Spleen (tissue), 13 donors: ENCODE measurements at places on chromosomes 12 and 14. TPM values are rescaled to one million over a fixed set of nuclear protein-coding genes. Genes with fewer than 3 reads are reported as not detected.
A peak's percentile ranks its signal among the peaks of the same experiment; 100 is the strongest.

Gene CD27
- 178 TPM for polyA plus RNA-seq

Gene SCFD1
- 53.2 TPM for polyA plus RNA-seq

Gene KLHL33
- 0.54 TPM for polyA plus RNA-seq

DNA sequence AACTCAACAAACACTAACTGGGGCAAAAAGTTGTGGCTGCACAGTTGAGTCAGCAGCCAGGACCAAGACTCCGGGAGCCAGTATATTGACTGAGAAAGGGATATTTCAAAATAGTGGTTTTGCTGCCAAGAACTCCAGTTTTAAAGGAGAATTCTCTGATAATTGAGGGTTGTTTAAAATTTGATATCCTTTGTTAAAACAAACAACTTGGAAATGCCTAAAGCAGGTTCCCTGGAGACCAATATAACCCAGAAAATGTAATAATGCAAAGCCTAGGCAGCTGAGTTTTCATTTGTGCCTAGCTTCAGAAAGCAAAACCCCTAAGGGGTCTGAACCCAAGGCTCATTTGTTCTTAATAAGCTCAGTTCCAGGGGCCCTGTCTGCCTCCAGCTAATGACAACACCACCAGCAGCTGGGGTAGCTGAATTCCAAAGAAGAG is 311.7 kb upstream of the CCDC196 start:
- H3K4me3 ChIP-seq, result no peak overlapping the region
- no peaks in the 10 kb centered on the region for H3K4me1 ChIP-seq
- no peak for DNase-seq
- H3K27ac ChIP-seq, result no peak overlapping the region
- no peaks in the 10 kb centered on the region for H3K27me3 ChIP-seq
- H3K36me3 ChIP-seq, result no peaks in the 10 kb centered on the region

- H3K36me3 ChIP-seq, result no peaks in the 10 kb centered on the region
- peak; percentile 100 for DNase-seq
- no peaks in the 10 kb centered on the region for H3K27me3 ChIP-seq
- peaks cover 31% of the 10 kb centered on the region for H3K4me1 ChIP-seq
- H3K4me3 ChIP-seq, result peak within 1 kb of the TSS; percentile 68
These were observed at the start of gene CCNT1 for GRCh38 chr12:48716493-48717251. CCNT1 (minus strand) TSS chr12:48716707; CDS start chr12:48716675, 32 bp downstream.

GRCh38 chr12:9122091-9122609 is 6.4 kb upstream of the A2M start:
- no peak for DNase-seq
- H3K27ac ChIP-seq, result no peak overlapping the region
- H3K36me3 ChIP-seq, result no peaks in the 10 kb centered on the region
- no peaks in the 10 kb centered on the region for H3K27me3 ChIP-seq
- H3K4me1 ChIP-seq, result peaks cover 3% of the 10 kb centered on the region
- no peak overlapping the region for H3K4me3 ChIP-seq

- H3K36me3 ChIP-seq, result peaks cover 2% of the 10 kb centered on the region
- no peak within 1 kb of the TSS for H3K4me3 ChIP-seq
- DNase-seq, result no peak
- H3K4me1 ChIP-seq, result no peaks in the 10 kb centered on the region
These were observed at the start of gene SLC39A2 for GRCh38 chr14:20998674-20999366. SLC39A2 (plus strand) TSS chr14:20999293; CDS start chr14:20999447, 154 bp downstream.

DNA sequence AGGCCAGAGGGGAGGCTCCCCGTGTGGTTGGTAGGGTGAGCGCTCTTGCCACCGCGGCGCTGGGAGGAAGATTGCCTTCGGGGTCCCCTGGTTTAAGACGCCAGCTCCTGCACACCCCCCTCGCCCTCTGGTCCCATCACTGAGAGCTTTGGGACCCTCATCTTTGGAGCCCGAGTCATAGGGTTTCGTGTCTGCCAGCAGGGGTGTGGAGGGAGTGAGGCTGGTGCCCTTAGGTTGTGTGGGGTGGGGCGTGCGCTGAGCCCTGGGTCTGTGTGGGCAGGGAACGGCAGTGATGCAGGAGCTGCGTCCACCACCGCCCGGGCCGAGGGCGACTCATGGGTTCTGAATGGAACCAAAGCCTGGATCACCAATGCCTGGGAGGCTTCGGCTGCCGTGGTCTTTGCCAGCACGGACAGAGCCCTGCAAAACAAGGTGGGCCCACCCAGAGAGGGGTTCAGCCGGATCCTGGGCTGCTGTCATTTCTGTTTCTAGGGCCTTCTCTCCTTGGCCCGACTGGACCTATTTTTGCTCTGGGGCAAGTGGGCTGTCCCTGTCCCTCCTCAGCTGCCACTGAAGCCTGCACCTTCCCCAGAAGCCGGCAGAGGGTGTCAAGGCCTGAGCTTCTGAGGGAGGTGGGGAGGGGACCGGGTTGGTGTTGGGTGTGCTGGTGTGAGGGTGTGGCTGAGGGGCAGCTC is 12.1 kb downstream of the ACADS start:
- H3K4me3 ChIP-seq, result no peak overlapping the region
- no peak overlapping the region for H3K27ac ChIP-seq
- H3K4me1 ChIP-seq, result peaks cover 28% of the 10 kb centered on the region
- peak; percentile 72 for DNase-seq
- H3K27me3 ChIP-seq, result no peaks in the 10 kb centered on the region

DNA sequence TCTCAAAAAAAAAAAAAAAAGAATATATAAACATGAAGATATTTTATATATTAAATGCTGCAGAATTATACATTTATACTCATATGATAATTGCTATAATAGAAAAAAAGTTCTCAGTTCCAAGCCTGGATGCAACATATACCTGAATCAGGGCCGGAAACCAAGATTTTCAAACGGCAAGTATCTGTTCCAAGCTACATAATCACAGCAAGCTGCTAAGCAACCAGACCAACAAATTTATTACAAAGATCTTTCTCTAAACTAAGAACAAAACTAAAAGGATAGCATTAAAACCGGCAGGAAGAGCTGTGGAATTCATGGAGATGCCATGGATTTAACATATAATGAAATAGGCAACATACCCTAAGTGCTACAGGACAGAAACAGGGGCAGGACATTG is 7.1 kb downstream of the RACGAP1 start:
- no peaks in the 10 kb centered on the region for H3K27me3 ChIP-seq
- H3K27ac ChIP-seq, result peak overlapping the region; percentile 53
- no peak for DNase-seq
- H3K4me1 ChIP-seq, result no peaks in the 10 kb centered on the region
- no peak overlapping the region for H3K4me3 ChIP-seq

DNA sequence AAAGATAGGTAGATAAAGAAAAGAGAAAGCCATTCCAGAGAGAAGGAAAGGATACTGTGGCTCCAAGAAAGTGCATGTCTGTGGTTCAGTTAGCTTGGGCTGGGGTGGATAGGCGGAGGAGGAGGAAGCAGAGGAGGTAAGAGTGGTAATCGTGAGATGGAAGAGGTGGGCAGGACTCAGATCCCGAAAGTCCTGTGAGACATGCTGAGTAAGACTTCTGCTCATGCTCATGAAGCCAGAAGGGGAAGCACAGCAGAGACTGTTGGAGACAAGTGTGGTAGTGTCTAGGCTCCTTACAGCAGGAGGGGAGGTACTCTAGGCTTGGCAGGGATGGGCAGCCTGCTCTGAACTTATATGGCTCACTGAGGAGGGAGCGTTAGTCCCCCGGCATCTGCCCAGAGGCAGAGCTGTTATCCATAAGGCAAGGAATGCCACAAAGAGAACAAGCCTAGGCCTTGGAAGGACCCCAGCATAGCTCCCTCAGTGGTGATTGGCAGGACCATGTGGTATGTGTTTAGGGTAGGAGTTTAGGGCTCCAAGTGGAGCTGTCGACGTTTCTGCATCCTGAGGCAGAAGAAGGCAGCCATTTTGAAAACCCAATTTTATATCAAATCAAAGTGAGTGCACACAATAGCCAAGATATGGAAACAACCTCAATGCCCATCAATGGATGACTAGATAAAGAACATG is 135.3 kb downstream of the SMOC1 start:
- peaks cover 10% of the 10 kb centered on the region for H3K4me1 ChIP-seq
- no peak for DNase-seq
- H3K27ac ChIP-seq, result no peak overlapping the region
- no peaks in the 10 kb centered on the region for H3K27me3 ChIP-seq
- H3K4me3 ChIP-seq, result no peak overlapping the region
- H3K36me3 ChIP-seq, result no peaks in the 10 kb centered on the region

- peaks cover 19% of the 10 kb centered on the region for H3K4me1 ChIP-seq
- peaks cover 37% of the 10 kb centered on the region for H3K27me3 ChIP-seq
- peak; percentile 85 for DNase-seq
- H3K27ac ChIP-seq, result peak overlapping the region; percentile 47
- no peaks in the 10 kb centered on the region for H3K36me3 ChIP-seq
These were observed 396.7 kb upstream of the OR4E1 start for GRCh38 chr14:22070119-22070982.

DNA sequence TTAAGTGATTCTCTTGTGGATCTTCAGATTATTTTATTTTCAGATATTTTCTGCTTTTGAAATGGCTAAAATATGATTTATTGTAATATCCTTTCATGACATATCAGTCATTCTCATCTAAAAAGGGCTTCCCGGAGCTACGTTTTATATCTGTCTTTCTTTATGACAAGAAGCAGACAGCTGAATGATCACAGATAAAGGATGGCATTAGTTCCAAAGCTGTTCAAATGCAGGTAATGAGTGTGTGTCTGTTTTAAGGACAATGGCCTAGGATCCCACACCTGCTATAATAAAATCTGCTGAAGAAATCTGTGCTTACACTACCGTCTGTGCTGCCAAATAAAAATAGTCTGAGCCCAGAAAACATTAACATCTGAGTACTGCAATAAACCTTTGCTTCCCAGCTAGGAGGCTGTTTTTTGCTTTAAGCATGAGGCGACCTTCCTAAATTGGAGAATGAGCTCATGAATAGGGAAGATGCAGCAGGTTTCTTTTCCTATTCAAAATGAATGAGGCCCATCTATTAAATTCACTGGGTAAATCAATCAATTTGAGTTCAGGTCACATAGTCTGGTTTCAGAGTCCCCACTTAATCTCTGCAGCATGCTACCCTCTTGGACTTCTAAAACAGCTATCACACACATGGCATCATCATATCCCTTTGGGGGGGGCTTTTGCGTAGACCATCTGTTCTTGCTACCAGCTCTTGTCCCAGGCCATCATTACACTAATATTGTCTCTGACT is 498.5 kb downstream of the NELL2 start:
- H3K4me3 ChIP-seq, result no peak overlapping the region
- no peaks in the 10 kb centered on the region for H3K27me3 ChIP-seq
- H3K4me1 ChIP-seq, result no peaks in the 10 kb centered on the region
- no peak overlapping the region for H3K27ac ChIP-seq

GRCh38 chr14:50520947-50521815 is 11.2 kb downstream of the MAP4K5 start:
- peaks cover 61% of the 10 kb centered on the region for H3K4me1 ChIP-seq
- no peak overlapping the region for H3K4me3 ChIP-seq
- H3K36me3 ChIP-seq, result peaks cover 4% of the 10 kb centered on the region
- H3K27ac ChIP-seq, result peak overlapping the region; percentile 72
- DNase-seq, result no peak
- H3K27me3 ChIP-seq, result no peaks in the 10 kb centered on the region

DNA sequence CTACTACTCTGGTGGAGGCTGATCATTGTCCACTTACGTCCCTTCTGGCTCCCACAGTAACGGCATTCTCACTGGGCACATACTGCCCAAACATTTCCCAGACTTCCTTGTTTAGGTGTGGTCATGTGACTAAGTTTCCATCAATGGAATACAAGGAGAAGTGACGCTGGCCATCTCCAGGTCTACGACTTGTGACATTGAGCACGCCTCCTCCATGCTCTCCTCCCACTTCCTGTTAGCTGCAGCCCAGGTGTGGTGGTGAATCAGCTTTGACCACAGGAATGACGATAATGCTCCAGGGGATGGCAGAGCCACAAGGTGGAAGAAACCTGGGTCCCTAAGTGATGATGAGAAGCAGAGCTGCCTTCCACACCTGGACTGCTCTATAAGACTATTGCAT is 6.0 kb upstream of the SLC24A4 start:
- H3K27me3 ChIP-seq, result no peaks in the 10 kb centered on the region
- H3K4me1 ChIP-seq, result no peaks in the 10 kb centered on the region
- DNase-seq, result no peak
- H3K4me3 ChIP-seq, result no peak overlapping the region
- H3K36me3 ChIP-seq, result no peaks in the 10 kb centered on the region

DNA sequence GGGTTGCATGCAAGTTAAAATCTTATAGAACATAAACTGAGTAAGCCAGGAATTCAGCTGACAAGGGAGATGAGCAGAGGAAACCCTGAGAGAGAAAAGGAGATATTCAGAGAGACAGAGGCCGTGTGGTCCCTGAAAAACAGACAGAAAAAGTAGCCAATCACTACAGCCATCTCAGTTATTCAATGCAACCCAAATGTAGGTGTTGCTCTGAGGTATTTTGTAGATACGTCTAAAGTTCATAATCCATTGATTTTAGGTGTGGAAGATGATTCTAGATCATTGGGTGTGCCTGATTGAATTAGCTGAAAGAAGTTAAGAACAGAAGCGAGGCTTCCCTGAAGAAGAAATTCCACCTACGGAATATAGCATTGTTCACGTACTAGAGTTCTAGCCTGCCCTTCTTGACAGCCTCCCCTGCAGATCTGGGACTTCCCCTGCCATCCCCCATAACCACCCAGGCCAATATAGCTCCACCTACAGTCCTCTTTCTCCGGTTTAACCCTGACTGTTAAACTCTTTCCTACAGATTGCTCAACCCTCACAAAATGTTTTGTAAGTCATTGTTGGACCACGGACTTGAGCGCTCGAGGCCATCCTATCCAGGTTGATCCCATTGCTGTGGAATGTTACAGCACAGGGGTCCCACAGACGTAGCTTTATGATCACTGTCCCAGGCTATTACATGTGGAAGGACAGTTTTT is 21.7 kb downstream of the AICDA start:
- no peak overlapping the region for H3K4me3 ChIP-seq
- no peaks in the 10 kb centered on the region for H3K36me3 ChIP-seq
- H3K27me3 ChIP-seq, result no peaks in the 10 kb centered on the region

DNA sequence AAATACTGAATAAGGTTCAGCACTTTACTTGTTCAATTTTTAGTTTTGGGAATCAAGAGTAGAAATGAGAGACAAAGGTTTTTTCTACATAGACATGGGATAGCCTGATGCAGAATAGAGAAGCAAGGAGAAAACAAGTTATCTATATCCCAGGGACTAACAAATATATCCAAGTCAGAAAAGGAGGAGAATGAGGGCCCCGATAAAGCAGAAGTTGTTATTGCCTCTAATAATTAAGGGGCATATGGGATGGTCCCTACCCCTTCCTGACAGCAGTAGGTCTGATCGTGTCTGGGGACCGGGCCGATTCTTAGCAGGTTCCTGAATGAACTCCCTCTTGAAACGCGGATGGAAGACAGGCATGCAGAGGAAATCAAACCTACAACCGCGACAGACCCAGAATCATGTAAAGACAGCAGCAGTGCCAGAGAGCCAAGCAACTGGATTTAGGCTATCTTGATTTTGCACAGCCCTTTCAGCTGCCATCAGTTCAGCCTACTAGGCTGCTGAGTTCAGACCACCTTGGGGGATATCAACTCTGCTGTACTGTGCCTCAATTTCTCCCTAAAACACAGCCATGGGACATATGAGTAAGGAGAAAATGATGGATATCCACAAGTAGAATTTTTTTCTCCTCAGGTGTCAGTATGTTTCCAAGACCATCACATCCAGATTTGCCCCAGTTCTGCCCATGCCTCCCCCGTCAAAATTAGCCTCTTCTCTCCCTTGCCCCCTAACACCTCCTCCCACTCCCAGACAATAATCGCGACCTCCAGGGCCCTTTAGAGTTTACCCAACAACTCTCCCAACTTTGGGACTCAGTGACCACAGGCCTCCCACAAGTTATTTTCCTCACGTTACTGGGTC is 706 bp downstream of the PRMT5 start:
- H3K4me1 ChIP-seq, result peaks cover 13% of the 10 kb centered on the region
- H3K4me3 ChIP-seq, result peak overlapping the region; percentile 99
- H3K27me3 ChIP-seq, result no peaks in the 10 kb centered on the region
- DNase-seq, result no peak
- peak overlapping the region; percentile 81 for H3K27ac ChIP-seq
